ENCODE measurements at places on chromosomes 4 and X. TPM values are rescaled to one million over a fixed set of nuclear protein-coding genes. Genes with fewer than 3 reads are reported as not detected.

GRCh38 chr4:60657807-60658206 lies 542.3 kb upstream of the ADGRL3 start:
- no peak for DNase-seq

GRCh38 chr4:94507281-94507680 lies 55.5 kb downstream of the PDLIM5 start:
- DNase-seq = no peak

DNA sequence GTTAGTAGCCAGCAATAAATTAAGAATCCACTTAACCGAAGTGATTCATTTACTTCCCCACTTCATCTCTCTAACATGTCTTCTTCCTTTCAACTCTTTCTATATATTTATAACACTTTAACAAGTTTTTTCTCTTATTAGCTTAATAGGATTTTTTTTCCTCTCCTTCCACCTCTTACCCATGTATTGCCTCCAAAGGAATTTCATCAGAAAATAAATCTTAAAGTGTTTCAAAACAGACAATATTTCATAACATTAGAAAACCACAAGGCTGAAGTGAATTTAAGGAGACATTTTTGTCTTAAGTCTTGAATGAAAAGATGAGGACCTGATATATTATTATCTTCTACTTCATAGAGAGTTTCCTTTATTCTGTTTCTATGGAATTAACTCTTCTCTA lies 101.5 kb downstream of the PDGFC start:
- no peak for DNase-seq

DNA sequence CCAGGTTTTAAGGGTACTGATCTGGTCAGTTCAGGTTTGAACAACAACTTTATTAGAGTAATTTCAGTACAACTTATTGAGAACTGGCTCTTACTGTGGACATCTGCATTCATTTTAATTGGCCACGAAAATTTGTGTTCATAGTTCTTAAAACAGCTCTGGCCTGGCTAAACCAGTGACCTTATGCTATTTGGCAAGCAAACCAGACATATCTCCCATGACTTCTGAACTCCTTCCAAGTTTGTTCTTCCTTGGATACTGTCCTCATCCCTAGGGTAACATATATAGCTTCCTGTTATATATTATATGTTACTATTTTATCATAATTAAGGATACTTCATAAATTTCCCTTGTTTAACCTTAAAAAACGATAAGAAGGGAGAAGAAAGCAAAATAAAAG lies 841.9 kb downstream of the TRAM1L1 start:
- no peak for DNase-seq

DNA sequence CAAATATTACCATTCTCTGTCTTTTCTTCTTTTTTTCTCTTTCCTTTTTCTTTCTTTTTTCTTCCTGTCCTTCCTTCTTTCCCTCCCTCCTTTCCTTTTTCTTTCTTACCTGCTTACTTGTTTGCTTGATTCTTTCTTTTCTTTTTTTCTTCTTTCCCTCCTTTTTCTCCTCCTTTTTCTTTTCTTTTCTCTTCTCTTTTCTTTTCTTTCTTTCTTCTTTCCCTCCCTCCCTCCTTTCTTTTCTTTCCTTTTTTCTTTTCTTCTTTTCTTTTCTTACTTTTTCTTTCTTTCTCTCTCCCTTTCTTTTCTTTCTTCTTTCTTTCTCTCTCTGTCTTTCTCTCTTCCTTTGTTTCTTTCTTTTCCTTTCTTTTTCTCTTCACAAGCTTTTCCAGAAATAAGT lies 697.4 kb upstream of the ADGRL3 start:
- no peak for DNase-seq

DNA sequence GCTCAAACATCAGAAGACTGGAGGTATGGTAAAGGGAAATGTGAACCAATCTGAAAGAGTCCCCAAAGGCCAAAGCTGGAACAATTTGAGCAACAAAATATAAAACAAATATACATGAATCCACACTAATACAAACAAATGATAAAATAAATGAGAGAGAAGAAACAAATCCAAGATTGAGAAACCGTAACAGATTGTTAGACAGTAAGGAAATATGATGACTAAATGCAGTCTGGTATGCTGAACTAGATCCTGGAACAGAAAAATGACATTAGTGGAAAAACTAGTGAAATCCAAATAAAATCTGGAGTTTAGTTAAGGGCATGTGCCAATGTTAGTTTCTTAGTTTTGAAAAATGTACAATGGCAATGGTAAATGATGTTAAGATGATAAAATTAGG lies 15.9 kb downstream of the PPA2 start:
- no peak for DNase-seq

- DNase-seq = no peak
Measured at GRCh38 chr4:119697887-119698393, 69.3 kb upstream of the PDE5A start.

The ZXDA gene
- 2.9 TPM for total RNA-seq

The PDZD4 gene
- 0.63 TPM for total RNA-seq

The KLF3 gene
- total RNA-seq = 12.4 TPM
